GM23248 (cell line): ENCODE measurements at places on chromosomes 11 and 22. TPM values are rescaled to one million over a fixed set of nuclear protein-coding genes. Genes with fewer than 3 reads are reported as not detected.

DNA sequence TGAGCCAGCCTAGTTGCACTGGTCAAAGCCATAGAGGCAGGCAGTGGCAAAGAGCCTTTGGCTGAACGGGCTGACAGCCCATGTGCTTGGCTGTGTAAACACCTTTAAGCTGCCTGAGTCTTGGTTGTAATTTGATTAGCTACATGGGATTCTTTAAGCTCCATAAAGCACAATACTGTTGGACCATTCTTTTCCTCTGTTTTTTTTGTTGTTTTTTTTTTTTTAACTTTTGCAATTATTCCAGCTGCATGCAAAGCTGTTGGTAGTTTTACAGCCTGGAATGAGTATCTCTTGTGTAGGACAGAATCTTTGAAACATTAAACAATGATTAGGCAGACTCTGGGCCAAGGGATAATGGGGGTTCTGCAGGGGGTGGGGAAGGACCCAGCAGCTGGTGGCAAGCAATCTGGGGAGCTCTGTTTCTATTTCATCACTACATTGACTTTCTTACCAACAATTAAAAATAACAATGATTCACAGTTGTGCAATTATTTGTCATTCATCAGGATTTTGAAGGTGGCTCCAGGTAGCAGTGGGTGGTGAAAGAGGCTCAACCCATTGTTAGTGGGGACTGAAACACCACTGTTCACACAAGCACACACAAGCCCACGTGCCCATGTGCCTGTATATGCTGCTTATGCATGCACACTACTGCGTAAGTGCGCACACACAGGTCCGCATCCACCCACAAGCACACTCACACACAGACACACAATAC lies 69.5 kb upstream of the CSNK2A3 start:
- peak; percentile 29 for DNase-seq

Gene CRYBB3
- not detected in 2 replicates for polyA plus RNA-seq

Gene ZDHHC24
- 22.3 and 23.5 TPM in 2 replicates for polyA plus RNA-seq

DNA sequence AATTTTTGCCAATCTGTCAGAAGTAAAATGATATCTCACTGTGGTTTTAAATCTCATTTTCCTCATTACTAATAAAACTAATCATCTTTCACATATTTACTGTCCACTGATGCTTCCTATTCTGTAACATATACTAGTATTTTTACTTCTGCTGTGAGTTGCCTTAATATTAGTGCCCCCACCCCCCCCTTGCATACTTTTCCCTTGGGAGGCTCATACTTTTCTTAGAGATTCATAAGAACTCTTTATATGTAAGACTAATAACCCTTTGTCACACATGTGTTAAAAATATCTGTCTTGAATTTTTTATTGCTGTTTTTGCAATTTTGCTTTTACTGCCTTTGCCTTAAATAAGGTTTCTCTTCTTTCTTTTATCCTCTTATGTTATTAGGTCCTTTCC lies 87.2 kb downstream of the PHF21A start:
- DNase-seq: peak; percentile 14

DNA sequence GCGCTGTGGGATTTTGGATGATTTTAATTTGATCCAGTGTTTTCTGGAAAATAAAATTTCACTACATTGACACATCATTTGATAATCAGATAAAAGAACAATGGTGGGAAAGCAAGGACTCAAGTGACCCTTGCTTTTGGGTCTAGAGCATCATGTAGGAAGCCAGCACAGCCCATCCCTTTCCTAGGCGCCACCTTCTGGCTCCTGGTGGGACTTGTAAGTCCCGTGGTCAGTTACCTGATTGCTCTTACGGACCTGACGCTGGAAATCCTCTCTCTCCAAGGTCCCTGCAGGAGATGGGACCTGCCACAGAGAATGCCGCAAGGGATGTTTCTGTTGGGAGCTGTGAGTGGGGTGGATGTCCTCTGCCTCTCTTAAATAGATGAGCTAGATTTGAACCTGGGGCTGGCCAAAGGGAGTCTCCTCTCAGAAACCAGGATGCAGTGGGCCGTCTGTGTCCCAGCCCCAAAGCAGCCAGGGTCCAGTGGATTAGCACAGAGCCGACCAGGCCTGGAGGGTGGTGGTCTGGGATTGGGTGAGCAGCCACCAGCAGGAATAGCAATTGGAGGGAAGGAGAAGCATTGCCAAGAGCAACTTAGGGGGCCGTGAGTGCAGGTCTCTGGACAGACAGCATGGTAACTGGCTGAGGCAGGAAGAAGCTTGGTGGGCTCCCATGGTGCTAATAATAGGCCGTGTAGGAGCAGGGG lies 21.7 kb downstream of the TIMP3 start:
- DNase-seq: no peak

Gene NECTIN1
- polyA plus RNA-seq: 1.0 and 1.3 TPM in 2 replicates

Gene RAB36
- polyA plus RNA-seq: 5.0 and 6.8 TPM in 2 replicates

Gene RABL2B
- 22.4 and 23.6 TPM in 2 replicates for polyA plus RNA-seq

Gene RANBP1
- polyA plus RNA-seq: 252 and 253 TPM in 2 replicates

- DNase-seq: no peak
Observed at GRCh38 chr11:71164186-71164585, 88.2 kb downstream of the SHANK2 start.

Gene PKP3
- 2.2 and 2.4 TPM in 2 replicates for polyA plus RNA-seq

GRCh38 chr11:133821776-133822175 lies 23.5 kb downstream of the SPATA19 start:
- peak; percentile 22 for DNase-seq

DNA sequence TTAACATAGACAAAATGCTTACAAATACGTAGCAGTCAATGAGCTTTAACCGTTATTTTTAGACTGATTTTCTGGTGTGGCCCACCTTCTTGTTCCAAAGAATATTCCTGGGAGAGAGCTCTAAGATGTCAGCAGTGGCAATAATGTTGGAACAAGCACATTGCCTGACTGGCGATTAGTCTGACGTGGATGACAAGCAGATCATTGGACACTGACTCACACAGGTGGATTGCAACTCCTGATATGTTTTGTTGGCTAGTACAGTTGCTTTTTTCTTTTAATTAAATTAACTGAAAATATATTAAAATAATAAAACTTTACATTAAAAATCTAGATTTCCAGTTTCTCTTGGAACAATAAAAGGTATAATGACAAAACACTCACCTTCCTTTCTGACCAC lies 78.0 kb downstream of the TENM4 start:
- no peak for DNase-seq

Gene RFPL1
- polyA plus RNA-seq: 0.13 TPM in 1 of 2 replicates, not detected in the other

Gene OR51T1
- not detected in 2 replicates for polyA plus RNA-seq

Gene APOL1
- polyA plus RNA-seq: 12.8 and 14.2 TPM in 2 replicates

DNA sequence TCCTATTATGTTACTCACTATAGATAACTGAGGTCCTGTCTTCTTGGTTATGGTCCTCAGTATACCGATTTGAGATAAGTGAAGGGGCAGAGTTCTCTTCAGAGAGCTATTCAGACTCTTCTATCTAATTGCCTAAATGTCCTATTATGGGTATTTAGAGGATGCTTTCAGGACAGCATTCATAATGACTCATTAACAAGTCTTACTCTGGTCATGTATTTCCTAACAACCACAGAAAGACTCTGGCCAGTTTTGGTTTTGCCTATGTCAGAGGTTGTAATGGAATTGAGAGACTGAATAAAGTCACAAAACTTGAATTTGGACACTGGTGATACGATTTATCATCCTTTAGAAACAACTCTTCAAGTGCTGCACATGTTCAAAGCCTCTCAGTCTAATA lies 1233.0 kb downstream of the JRKL start:
- DNase-seq: no peak

- peak; percentile 60 for DNase-seq
Observed at GRCh38 chr11:95228081-95228749, 2.8 kb downstream of the SESN3 start.

Gene TMEM135
- polyA plus RNA-seq: 11.9 and 12.5 TPM in 2 replicates

Gene SCGB1D2
- polyA plus RNA-seq: not detected in 2 replicates

DNA sequence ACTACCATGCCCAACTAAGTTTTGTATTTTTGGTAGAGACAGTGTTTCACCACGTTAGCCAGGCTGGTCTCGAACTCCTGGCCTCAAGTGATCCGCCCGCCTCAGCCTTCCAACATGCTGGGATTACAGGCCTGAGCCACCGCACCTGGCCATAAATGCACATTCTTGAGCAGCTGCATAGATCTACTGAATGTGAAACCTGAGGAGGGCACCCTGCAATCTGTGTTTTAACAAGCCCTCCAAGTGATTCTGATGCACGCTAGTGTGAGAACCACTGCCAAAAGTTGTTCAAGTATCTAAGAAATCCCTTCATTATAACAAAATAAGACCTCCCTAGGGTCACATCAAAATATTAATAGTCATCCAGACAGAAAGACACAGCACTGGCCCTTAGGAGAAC lies 89.3 kb downstream of the RDX start:
- DNase-seq: no peak

Gene OR10A2
- 0.10 and 0.11 TPM in 2 replicates for polyA plus RNA-seq
